ENCODE measurements at places on chromosomes 7 and 10.
A peak's percentile ranks its signal among the peaks of the same experiment; 100 is the strongest.

DNA sequence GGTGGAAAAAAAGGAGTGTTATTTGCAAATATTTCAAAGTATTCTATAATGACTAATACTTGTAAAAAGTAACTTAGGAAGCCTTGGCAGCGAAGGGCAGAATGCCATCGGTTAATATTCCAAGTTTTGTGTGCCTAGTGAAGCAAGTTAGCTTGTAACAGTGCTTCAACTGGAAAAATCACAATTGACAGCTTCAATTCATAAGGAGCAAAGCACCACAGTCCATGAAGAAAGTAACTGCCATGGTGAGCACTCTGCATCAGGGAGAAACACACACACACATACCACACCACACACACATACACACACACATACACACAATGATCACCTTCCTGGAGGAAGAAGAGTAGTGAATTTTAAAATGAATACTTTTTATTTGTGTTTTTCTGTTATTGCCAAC is 298.3 kb downstream of the CNTNAP2 start:
- DNase-seq = no peak

GRCh38 chr7:96303686-96304443 is 18.0 kb downstream of the SLC25A13 start:
- peak; percentile 61 for DNase-seq

DNA sequence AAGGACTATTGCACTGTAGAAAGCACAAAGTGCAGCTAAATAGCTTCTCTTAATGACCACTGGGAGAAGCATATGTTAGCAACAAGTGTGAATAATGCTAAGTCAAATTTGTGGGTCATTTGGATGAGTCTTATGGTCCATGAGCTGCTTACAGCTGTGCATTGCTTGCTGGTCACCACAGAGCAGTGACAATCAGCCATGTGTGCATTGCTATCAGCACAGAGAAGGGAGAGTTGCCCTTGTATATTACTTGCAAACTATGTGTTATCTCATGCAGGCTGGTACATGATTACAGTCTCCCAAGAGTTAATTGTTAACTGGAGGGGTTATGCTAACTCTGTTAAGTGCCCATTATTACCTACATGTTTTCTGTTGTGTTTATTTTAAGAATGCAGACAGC is 25.7 kb downstream of the MRPS33 start:
- no peak for DNase-seq

DNA sequence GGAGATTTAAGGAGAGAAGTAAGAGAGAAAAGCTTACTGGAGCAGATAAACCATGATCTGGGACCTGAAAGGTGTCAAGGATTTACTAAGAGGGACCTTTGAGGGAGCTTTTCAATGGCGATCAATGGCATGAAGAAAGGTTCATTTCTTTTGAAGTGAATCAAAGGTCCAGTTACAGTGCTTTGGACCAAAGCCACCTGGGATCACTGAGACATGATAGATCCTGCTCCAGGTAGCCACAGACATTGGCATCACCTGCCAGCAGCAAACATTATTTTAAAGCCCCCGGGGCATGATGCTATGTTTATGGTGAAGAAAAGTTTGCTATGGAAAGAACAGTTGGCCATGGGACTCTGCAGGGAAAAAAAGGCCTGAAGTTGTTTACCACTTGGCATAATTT is 109.4 kb downstream of the SLC25A13 start:
- DNase-seq = no peak

- no peak for DNase-seq
Measured at GRCh38 chr7:117322741-117323304, at the start of gene WNT2. WNT2 (minus strand) TSS chr7:117323058; CDS start chr7:117322989, 69 bp downstream.

DNA sequence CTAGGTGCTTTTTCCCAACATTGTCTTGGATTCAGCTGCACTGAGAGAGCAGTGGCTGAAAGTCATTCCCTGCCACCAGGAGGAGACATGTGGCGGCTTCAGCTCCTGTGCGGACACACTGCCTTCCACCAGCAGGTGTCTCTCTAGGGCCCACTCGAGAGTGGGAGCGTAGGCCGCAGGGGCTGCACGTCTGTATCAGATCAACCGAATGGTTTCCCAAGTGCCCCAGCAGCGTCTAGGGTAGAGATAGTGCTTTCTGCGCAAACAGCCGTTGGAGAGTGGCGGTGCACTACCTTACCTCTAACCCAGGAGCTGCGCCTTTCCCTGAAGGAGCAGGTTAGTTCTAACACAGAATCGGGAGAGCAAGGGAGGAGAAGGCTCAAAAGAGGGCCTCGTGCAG is 31.7 kb downstream of the PAPOLB start:
- DNase-seq = peak; percentile 74

DNA sequence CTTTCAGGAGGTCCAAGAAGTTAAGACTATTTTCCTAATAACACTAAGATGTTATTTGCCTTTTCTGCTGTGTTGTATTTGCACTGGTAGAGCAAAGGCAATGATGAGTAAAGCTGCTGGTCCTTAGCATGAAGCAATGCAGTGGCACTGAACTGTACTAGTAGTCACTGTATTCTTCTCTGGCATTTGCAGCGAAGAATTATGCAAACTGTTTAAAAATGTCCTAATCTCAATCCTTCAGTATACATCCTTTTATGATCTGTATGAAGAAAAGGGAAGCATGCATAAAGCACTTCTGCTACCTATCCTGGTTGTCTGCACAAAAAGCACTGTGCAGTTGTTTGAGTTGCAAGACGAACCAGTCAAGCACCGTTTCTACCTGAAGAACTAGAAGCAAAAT is 20.4 kb downstream of the IGF2BP3 start:
- DNase-seq = no peak

- no peak for DNase-seq
Measured at GRCh38 chr7:120278773-120279172, 5.8 kb downstream of the KCND2 start.

GRCh38 chr10:29434111-29434510 is 145.2 kb downstream of the LYZL1 start:
- no peak for DNase-seq

DNA sequence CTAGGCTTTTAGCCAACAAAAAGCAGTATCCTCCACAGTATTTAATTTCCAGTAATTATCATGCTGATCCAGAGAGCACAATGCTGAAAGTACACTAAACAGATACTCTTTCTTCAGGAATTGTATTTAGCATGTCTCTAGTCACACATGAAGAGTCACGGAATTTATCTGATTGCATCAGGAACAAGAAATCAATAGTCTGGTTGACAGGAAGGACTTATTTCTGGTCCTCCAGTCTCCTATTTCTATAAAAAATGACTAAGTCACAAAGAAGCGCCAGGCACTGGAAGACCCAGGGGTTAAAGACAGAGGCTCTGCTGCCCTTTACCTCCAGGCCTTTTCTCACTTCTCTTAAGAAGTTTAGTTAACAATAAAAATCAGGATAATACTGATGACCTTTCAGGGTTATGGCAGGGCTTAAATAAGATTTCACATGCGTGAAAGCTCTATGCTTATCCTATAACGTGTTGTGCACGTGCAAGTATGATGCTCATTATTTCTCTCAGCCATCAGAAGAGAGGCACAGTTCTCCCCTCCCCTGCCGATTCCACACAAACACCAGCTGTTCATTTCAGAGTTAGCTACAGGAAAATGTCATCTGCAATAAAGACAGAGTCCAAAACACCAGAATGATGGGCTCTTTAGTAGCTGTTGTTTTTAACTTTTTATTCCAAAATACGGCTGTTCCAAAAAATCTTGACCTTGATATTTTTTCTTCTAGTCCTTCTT is 36.9 kb downstream of the SLC26A4 start:
- DNase-seq = no peak

DNA sequence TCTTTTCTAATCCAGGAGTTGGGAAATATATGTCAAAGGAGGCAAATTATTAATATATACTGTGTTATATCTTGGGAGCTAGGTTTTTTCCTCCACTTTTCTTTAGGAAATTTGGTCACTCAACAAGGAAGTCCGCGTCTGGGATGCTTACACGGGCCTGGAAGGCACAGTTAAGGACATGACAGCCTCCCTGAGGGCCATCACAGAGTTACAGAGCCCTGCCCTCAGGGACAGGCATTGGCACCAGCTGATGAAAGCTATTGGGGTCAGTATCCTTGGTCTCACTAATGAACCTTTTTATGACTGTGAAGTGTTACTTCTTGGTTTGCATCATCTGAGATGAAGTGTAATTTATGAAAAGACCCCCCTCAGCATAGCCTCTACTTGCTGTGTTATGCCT is 74.7 kb downstream of the DNAH11 start:
- DNase-seq = no peak

GRCh38 chr10:58508316-58508715 is 4.4 kb upstream of the BICC1 start:
- DNase-seq = no peak

DNA sequence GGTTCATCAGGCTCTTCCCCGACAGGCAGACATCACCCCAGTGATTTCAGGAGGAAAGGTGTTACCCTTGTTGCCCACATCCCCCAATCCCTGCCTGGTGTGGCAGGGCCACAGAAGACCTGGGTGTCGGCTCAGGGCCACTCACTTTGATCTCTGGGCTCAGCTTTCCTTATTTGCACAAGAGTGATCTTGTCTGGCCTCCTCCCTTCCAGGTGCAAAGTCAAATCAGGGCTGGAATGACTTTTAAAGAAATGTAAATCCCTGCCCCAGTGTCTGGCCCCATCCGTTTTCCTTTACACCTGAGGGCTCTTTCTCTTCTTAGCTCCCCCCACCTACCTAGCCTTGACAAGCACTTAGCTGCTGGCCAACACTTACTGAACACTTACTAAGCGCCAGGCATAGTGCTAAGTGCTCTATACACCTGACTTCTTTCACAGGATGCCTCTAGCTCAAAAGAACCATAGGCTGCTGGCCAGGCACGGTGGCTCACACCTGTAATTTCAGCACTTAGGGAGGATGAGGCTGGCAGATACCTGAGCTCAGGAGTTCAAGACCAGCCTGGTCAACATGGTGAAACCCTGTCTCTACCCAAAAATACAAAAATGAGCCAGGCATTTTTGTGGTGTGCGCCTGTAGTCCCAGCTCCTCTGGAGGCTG is 979 bp upstream of the NODAL start:
- no peak for DNase-seq

DNA sequence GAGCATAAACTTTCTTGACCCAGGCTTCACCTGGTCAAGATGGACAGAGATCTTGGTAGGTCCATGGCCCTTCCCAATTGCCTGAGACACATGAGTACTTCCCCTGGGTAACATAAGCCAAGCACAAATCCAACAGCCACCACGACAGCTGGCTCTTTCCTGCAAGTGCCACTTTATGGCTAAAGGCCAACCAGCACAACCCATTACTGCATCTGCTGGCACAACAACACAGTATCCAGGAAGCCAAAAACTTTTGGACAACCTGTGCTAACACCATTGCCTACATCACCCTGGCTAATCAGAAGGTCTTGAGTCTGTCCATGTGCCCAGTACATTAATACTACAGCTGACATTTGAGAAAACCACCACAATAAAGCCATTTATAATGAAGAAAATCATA is 548.0 kb upstream of the SEMA3D start:
- DNase-seq = no peak

- peak; percentile 94 for DNase-seq
Measured at GRCh38 chr7:111083413-111083812, 7.5 kb upstream of the LRRN3 start.

- DNase-seq = peak; percentile 17
Measured at GRCh38 chr10:22022257-22023032, 18.9 kb upstream of the DNAJC1 start.

GRCh38 chr10:78572565-78572964 is 496.2 kb upstream of the ZMIZ1 start:
- DNase-seq = no peak

DNA sequence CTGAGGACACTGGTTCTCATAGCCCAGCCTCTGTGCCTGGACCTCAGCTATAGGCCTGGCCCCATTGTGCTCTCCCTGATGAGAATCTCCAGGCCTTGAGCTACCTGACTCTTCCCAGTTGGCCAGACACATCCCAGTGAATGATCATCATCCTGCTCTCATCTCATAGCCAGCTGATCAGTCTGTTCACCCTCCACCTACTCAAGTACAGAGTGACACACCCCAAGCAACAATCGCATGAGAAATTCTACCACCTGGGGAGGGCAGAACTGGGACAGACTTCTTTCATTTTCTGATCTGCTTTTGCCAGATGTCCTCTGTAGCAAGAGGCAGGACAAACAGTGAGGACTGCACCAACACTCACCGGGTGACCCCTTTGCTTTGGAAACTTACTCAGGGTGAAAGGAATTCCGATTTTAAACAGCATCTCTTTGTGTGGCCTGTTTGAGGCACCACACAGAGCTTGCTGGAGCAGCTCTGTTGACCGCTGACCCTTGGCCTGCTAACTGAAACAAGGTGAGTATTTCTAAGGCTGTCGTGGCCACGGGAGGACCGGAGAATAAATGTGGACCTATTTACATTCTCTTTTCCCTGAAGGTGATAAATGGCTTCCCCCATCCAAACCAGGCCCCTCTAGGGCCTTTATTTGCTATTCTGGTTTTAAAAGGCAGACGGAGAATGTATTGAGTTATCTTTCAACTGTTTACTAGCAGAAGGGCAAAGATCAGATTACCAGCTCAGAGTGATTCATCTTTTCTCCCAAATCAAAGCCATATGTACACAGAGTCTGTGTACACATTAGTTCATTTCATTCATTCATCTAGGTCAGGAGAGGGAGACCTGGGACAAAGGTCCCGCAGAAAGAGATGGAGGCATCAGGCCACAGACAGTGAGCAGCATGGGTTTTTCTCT is 181.4 kb upstream of the TNS3 start:
- DNase-seq = no peak

DNA sequence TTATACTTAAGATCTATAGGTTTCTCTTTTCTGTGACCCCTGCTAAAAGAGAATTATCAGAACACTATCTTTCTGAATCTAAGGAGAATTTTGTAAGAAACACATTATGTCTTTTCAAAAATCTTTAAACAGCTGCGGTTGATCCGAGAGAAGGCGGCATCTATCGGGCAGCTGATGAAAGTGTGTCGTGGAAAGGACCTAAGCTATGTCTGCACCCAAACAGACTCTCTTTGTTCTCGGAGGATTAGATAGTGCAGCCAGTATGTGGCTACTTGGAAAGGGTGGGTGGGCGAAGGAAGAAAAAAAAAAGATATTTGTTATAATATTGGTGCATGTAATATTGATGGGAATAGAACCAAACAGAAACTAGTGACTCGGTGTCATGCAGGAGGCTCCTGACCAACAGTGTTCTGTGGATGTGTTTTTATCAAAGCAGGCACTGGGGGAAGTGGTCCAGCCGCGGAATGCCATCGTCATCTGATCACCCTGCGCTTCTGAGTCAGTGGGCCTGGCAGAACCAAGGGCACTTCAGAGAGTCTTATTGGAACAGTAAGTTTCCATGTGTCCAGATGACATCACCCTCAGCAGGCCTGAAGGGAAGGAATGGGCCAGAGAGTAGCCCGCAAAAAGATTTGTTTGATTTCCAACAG is 509.7 kb upstream of the AKR1E2 start:
- no peak for DNase-seq

GRCh38 chr10:20173046-20173445 is 356.8 kb downstream of the PLXDC2 start:
- DNase-seq = no peak

DNA sequence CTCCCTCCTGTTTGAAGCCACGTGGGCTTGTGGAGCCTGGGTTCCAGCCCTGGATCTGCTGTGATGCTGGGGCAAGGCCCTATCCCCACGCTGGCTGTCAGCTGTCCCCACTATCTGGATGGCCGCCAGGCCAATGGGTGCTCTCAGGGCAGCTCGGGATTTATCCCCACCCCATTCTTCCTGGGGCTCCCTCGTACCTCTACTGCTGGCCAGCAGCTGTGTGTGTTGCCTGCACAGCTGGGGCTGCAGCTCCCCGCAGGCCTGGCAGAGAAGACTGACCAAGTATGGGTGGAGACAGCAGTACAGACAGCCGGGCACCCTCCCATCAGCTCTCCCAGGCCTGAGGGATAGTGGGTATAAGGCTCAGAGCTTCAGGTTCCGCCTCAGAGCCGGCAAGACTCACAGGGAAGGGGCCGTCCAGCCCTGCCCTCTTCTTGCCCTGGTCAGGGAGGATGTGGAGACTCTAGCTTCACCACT is 13.6 kb downstream of the CLIP2 start:
- no peak for DNase-seq

Measured in activated CD4-positive, alpha-beta T cell treated with anti-CD3 and anti-CD28 coated beads, Interleukin-2, Interleukin-6, amounts not matched to agents 100 ng/mL and 50 ng/mL, durations not matched to agents 16 hours and 8 hours (primary cell).